Stimulated activated CD4-positive, alpha-beta T cell treated with anti-CD3 and anti-CD28 coated beads, Interleukin-1b, Interleukin-23, amount 100 ng/mL, for 1 hour (primary cell): ENCODE measurements at places on chromosomes 6 and 20.

DNA sequence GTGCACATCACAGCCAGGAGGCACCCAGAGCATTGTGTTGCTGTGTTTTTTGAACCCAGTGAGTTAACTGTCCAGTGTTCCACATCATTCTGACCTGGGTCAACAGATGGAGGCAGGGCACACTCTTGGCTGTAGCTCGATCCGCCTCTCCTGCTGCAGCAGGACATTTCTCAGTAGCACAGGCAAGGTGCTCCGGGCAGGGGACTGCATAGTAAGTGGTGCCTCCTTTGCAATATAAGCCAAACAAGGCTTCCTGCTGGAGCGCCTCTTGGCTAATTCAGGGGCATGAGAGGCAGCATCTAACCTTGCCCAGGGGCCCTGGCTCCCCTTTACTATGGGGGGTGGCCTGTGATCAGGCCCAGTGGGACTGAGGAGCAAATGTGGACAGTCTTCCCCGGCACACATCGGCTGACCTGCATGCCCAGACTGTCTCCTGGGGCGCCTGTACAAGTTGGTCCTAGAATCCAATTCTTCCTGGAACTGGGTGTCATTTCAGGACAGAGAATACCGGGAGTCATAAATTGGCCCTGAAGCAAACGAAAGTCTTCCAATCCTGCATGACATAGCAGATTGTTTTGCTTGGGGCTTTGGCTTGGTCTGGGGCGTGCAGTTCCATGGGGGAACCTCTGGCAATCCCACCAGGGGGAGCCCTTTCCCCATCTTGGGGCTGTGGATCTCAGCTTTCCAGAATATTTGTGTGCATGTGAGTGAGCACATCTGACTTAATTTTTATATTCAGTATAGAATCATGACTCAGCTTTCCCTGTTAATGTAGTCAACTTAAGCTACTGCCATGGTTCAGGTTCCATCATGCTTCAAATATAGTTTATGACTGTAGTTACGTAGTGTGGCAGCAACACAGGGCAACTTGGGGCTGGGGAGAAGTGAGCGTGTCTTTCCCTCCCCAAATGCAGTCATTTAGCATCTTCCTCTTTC, 56.0 kb upstream of the DDR1 start:
- peak; percentile 81 for DNase-seq

GRCh38 chr20:1661542-1662299, 4.1 kb upstream of the SIRPG start:
- no peak for DNase-seq

- DNase-seq, result no peak
Observed at GRCh38 chr6:110653381-110653780, 161.9 kb downstream of the CDK19 start.

DNA sequence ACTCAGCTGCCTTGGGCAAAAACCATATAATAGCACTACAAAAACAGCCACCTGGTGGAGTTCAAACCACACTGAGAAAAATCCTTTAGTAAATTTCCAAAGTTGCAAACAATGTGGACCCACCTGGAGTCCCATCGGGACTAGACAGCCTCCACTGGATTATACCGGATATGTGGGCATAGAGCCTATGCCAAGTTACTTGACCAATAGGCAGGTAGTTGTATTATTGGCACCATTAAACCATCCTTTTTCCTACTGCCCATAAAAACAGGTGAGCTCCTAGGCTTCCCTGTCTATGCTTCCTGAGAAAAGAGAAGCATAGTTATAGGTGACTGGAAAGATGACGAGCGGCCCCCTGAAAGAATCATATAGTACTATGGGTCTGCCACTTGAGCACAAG, 51.7 kb upstream of the ADGRF4 start:
- no peak for DNase-seq

- DNase-seq, result no peak
Observed at GRCh38 chr6:29502597-29502996, 14.8 kb upstream of the MAS1L start.

DNA sequence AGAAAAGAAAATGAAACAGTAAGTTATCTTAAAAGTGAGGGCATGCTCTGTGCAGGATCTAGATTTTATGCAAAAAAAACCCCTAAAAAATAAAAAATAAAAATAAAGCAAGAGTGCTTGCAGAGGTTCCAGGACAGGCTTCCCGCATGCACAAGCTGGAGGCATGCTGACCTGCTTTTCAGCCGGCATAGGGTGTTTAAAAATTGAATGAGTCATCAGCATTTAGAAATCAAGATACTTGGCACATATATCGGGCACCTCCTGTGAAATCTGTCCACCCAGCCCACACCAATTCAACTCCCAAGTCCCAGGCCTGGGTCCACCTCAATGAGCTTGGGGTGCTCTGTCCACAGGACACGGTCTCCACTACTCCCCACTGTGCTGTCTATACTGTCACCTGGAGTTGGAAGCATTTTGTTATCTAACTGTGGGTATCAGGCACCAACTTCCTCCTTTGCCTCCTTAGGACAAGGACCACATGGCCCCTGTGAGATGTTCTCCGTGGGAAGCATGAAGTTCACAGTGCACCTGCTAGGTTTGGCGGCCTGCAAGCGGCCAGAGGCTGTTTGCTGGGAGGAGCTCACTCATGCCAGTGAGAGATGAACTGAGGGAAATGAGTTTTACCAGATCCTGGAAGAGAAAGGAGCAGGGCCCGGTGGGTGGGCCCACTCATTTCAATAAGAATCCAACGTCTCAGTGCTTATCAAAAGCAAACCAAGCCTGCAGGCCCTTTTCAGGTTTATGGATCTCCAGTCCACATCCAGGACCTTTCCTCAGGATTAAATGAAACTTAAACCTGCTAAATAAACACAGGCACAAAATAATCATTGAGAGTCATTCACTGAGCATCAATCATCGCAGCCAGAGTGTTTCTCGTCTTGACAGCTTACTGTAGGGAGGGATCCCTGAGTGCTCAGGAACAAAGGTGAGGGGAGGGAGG, 121.1 kb downstream of the FOXA2 start:
- no peak for DNase-seq

- DNase-seq, result no peak
Observed at GRCh38 chr20:23550227-23550626, 18.1 kb downstream of the CST9L start.

- DNase-seq, result no peak
Observed at GRCh38 chr6:152952866-152953509, 29.9 kb downstream of the FBXO5 start.

GRCh38 chr6:126447367-126447766, 107.5 kb downstream of the CENPW start:
- no peak for DNase-seq

DNA sequence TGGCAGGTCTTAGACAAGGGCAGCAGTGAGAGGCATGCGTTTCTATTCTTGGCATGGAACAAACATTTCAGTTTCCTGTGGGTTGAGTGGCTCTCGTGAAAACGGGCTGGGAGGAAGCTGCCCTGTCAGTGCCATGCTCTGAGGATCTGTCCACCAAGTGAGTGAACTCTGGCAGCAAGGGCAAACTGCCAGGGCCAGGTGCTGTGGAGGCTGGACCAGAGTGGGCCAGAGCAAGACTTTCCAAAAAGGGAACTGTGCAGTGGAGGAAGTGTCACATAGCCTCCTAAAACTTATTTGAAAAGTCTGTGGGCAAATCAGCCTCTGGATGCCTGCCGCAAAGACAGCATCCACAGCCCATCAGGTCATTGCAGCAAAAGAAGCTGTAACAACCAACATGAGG, 44.2 kb upstream of the TAB2 start:
- no peak for DNase-seq
